ENCODE measurements at places on chromosomes 1 and 21.

GRCh38 chr1:224933584-224933983 lies 4.1 kb downstream of the DNAH14 start:
- DNase-seq: no peak

GRCh38 chr1:17706445-17706844 lies 48.7 kb upstream of the ACTL8 start:
- DNase-seq: no peak

- DNase-seq: no peak
These were observed 146.7 kb downstream of the KCNT2 start for GRCh38 chr1:196461521-196461920.

DNA sequence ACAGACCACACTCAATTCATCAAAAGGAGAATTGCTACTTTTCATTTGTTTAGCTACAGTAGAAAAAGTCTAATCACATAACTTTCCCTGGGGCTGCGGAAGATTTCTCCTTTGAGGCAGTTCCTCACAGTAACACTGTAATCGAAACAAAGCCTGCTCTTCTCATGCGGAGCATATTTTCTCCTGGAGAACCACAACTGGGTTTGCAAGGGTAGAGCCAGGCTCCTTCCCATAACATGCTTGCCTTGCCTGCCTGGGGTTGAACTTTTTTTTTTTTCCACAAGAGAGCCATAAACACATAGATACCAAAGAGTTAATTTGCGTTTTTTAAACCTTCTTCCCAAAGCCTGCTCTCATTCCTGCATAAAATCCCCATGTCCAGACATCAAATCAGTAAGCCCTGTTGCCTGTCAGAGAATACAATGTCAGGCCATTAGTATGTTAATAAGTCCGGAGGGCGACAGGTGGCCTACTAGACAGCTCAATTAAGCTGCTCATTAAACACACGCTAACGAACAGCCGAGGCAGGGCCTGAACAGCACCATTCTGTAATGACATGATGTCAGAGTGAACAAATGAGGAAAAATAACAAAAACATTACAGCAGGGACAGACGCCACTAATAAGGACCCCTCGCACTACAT lies 107.1 kb upstream of the OLIG2 start:
- no peak for DNase-seq

- no peak for DNase-seq
These were observed 24.7 kb downstream of the STX6 start for GRCh38 chr1:180997843-180998504.

- no peak for DNase-seq
These were observed 226.2 kb downstream of the KIF26B start for GRCh38 chr1:245380790-245381535.

GRCh38 chr21:44834951-44835646 lies 17.2 kb upstream of the SUMO3 start:
- DNase-seq: no peak

DNA sequence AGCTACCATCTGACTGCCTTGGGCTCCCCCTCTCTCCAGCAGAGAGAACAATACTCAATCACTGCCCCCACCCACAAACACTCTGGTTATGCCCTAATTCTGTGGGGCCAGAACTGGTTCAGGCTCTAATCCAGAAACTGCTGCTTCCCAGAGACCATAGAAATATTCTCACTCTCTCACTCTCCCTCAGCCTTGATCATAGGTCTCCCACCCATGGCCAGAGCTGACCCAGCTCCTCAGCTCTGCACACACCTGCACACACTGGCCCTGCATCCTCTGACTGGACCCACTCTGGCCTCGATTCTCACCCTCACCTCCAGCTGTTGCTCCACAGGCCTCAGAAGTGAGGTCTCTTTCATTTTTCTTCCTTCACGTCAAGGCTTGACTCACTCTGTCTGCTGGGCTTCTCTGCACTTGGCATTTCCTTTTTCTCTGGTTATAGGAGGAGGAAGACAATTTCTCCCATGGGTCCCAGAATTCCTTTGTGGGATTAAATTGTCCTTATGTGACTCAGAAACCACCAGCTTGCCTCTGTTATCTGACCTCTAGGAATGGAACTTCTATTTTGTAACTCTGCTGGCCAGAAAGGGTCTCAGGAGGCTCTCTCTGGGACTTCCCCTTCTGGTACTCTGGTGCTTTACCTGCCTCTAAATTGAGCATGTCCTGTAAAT lies 15.6 kb upstream of the ZMYM6 start:
- DNase-seq: no peak

- DNase-seq: no peak
These were observed 258.3 kb downstream of the SPATA17 start for GRCh38 chr1:217889401-217889800.

DNA sequence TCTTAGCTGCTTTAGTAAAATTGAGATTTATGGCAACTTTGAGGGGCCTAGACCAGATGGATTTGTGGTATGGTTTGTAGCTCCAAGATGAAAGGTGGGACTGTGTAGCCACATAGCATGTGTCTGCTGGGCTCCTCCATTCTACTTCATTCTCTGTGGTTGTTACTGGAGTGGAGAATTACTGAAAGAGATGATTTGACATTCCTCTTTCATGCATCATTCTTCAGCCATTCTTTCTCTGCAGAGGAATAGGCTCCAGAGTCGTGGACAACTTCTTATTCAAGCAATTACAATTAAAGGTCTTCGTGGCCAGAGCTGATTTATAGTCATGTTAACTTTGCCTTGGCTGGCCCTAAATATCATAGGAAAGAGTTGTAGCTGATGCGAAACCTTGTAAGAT lies 328.9 kb downstream of the PAPPA2 start:
- DNase-seq: no peak

- DNase-seq: no peak
These were observed 4.6 kb upstream of the CACYBP start for GRCh38 chr1:174995121-174995520.

GRCh38 chr1:89978755-89979154 lies 16.2 kb upstream of the ZNF326 start:
- no peak for DNase-seq

DNA sequence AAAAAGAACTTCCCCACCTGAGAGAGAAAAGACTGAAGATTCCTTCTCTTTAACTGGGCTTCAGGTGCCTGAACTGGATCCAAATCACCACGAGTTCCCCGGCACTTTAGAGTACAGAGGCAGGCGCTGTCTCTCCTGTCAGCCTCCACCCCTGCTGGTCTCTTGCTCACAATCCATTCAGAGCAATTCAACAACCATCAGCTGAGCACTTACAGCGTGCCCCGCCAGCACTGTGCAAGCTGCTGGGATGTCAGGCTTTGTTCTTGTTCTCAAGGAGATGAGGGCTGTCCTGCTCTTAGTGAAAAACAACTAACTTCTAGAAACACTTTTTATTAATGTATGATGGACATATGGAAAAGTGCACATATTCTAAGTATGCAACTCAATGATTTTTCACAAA lies 68.7 kb upstream of the VAMP3 start:
- DNase-seq: no peak

DNA sequence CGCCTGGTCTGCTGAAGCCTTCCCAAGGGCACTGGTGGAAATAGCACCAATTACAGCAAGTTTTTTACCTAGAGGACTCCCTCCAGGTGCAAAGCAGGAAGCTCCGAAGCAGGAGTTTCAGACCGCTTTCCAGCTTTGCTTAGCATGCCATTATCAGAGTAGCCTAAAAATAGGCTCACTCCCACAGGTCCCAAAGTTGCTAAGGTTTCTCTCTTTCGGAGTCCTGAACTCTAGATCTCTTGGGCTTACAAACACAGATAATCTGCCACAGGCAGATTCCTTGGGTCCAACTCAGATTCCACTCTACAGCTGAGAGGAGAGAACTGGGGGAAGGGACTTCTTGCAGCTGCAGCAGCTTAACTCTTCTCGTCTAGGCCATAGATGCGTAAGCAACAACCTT lies 22.5 kb downstream of the ZMYND12 start:
- no peak for DNase-seq

GRCh38 chr1:64898107-64898861 lies 68.1 kb downstream of the JAK1 start:
- no peak for DNase-seq

- DNase-seq: no peak
These were observed 252.2 kb upstream of the C1orf174 start for GRCh38 chr1:4152266-4152665.

GRCh38 chr1:41355356-41355755 lies 5.9 kb upstream of the FOXO6 start:
- no peak for DNase-seq

DNA sequence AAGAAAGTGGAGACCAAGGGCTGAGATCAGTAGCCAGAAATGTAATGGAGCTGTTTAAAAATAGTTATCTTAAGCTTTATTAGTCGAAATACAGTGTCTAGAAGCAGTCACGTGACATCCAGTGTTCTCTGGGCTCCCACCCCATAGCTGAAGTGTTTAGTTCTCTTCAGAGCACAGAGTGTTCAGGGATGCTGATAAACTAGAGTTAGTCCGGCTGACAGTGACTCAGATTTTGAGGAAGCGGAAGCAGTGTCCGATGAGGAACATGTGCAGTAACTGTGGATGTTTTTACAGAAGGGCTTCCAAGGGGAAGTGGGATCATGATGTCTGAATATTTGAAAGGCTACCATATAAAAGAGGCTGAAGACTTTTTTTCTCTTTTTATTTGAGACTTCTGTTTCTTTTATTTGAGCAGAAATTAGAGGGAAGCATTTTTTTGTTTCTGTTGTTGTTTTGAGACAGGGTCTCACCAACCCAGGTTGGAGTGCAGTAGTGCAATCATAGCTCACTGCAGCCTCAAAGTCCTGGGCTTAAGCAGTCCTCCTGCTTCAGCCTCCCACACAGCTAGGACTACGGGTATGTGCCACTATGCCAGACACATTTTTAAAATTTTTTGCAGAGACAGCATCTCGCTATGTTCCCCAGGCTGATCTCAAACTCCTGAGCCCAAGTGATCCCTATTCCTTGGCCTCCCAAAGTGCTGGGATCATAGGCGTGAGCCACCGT lies 124.2 kb downstream of the GALNT2 start:
- no peak for DNase-seq

- no peak for DNase-seq
These were observed 810 bp upstream of the CYP4A11 start for GRCh38 chr1:46942086-46942485.

DNA sequence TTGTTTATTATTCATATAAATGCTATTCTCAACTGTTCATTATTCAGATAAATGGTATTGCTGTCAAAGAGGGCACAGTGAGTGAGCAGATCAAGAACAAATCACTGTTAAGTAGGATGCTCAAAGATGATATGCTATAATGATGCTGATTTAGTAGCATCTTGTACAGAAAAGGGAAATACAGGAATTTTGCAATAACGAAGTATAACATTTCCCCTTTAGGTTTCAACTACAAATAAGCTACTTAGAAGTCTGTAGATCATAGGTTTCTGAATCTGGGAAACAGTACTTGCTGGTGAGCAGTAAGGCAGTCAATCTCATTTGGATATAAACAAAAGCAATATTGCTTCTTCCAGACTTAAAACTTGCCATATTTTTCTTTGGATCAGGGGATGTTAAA lies 27.3 kb upstream of the RCOR3 start:
- DNase-seq: no peak

- no peak for DNase-seq
These were observed 150.4 kb upstream of the NEGR1 start for GRCh38 chr1:72432645-72433267.

- peak; percentile 75 for DNase-seq
These were observed 47.1 kb upstream of the DMBX1 start for GRCh38 chr1:46442317-46443161.

- no peak for DNase-seq
These were observed 42.6 kb downstream of the DNM3 start for GRCh38 chr1:171883849-171884248.

DNA sequence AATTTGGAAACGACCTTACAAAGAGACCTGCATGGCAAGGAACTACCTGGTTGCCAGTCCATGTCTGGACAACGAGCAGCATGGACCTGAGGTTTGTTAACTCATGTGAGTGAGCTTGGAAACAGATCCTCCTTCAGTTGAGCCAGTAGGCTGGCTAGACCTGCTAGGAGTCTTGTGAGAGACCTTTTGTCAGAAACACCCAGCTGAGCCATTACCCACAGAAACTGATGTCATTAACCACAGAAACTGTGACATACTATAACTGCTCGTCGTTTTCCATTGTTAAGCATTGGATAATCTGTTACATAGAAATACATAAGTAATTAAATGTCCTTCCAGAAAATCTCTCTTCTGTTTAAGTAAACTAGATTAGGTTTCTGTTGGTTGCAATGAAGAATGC lies 211.1 kb upstream of the C21orf91 start:
- no peak for DNase-seq

DNA sequence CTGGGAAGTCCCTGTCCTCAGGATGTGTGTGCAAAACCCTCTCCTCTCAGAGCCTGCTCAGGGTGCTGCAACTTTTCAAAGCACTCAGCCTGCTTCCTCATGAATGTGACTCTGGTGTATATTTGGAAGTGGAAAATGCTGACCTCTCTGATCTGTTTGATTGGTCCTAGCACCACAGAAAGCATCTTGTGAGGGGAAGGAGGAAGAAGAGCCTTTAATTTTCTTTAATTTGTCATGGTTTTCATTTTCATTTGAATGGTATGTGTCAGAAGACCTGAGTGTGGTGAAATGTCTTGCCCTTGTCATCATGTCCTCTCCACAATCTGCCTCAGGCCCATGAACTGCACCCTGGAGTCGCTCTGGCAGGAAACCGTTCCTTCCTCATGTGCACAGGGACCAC lies 383.5 kb downstream of the NTNG1 start:
- DNase-seq: no peak

- no peak for DNase-seq
These were observed 78.9 kb downstream of the TGFBR3 start for GRCh38 chr1:91806769-91807700.

GRCh38 chr1:53254011-53254640 lies 15.8 kb upstream of the MAGOH start:
- DNase-seq: no peak

- no peak for DNase-seq
These were observed 4.3 kb downstream of the MAN1A2 start for GRCh38 chr1:117371441-117372151.

DNA sequence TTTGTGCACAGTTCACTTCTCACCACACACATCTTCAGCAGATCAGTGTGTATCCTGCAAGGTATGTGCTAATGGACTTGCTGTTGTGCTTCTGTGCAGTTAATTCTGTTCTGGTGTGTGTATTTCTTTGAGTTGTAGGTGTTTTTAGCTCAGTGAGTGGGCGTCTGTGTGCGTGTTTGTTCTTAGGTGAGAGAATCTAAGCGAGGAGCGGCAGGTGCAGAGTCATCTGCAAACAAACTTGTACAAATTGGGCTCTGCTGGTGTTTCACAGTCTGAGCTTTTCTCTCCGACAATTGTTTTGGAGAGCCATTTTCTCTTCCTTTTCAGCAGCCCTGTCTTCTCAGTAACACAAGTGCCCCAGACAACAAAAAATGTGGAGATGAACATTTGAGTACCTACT lies 43.6 kb downstream of the ACP6 start:
- no peak for DNase-seq

DNA sequence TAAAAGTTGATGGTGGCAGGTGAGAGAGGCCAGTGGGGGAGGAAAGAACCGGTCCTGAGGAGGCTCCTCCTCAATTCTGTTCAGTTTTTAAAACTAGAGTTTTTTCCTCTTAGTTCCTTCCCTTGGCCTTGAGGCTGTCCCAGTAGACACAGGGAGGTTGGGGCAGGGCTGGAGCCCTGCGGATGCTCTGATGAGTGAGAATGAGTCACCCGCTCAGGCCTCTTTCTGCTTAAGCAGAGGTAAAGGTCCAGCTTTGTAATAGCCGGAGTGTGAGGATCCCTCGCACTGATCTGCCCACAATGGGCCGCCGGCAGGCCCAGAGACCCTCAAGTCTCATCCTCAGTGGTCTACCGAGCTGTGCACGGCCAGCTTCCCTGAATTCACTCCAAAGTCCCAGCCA lies 49.6 kb upstream of the IRF2BP2 start:
- no peak for DNase-seq

GRCh38 chr1:246283771-246284410 lies 223.2 kb downstream of the SMYD3 start:
- no peak for DNase-seq

All from stimulated activated CD4-positive, alpha-beta T cell treated with anti-CD3 and anti-CD28 coated beads, TNF-alpha, amount 100 ng/mL, for 24 hours (primary cell).